ENCODE measurements at places on chromosomes 2 and 18. TPM values are rescaled to one million over a fixed set of nuclear protein-coding genes. Genes with fewer than 3 reads are reported as not detected.

DNA sequence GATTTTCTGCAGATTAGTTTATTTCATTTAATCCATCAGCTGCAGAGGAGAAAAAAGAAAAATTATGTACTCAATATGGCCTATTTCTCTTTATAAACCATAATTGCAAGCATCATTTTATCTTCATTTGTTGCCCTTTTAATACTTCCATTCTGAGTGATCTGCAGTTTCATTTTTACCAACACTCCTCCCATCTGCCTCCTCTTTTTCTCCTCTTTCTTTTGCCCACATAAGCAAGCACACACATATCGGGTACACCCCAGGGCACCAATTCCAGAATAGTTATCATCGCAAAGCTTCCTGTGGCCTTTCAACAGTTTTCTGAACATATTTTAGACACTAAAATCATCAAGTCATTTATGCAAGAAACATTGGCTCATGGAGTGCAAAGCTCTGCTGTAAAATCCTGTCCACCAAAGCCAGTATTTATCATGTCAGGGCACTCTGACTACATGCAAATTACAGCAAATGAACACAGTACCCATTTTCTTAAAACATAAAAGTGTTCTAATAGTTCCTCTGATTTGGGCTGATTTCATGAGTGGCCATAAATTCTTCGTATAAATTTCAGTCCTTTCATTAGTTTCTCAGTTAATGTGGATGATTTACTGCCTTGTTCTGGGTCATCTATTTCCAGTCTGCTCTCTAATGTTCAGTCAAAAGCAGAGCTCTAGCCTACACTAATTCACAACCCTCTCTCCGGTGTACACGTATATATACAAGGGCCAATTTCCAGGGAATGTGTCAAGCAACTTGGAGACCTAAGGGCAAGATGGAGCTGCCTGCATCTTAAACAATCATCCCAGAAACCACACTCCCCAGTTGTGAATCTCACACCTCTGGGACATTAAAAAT, 281.3 kb downstream of the STK39 start:
- DNase-seq = no peak
- no peaks in the 10 kb centered on the region for H3K27me3 ChIP-seq
- peaks cover 28% of the 10 kb centered on the region for H3K36me3 ChIP-seq
- no peak overlapping the region for H3K27ac ChIP-seq
- no peak overlapping the region for H3K4me3 ChIP-seq

GRCh38 chr2:205609113-205609512, 73.2 kb upstream of the NRP2 start:
- H3K36me3 ChIP-seq = no peaks in the 10 kb centered on the region
- H3K27ac ChIP-seq = no peak overlapping the region
- peaks cover 3% of the 10 kb centered on the region for H3K4me1 ChIP-seq
- H3K27me3 ChIP-seq = peaks cover 7% of the 10 kb centered on the region

Gene SERPINB4
- total RNA-seq = not detected

Gene KCNJ3
- not detected for total RNA-seq

DNA sequence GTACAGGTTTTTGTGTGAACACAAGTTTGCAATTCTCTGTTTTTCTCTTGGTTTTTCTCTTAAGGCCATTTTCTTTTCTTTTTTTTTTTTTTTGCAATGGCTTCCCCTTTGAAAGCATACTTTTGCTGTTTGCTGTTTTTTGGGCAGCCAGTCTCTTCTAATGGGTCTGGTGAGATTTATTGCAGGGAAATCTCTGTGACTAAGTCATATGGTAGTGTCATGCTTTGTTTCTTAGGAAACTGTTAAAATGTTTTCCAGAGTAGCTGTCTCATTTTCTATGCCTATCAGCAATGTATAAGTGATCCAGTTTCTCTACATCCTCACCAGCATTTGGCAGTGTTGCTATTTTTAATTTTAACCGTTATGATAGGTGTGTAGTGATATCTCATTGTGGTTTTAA, 27.9 kb upstream of the CDCA7 start:
- H3K4me1 ChIP-seq = no peaks in the 10 kb centered on the region
- DNase-seq = no peak
- H3K27ac ChIP-seq = no peak overlapping the region
- no peak overlapping the region for H3K4me3 ChIP-seq
- no peaks in the 10 kb centered on the region for H3K36me3 ChIP-seq

GRCh38 chr2:234691214-234691575, 194.3 kb upstream of the ARL4C start:
- peaks cover 15% of the 10 kb centered on the region for H3K27me3 ChIP-seq
- no peaks in the 10 kb centered on the region for H3K4me1 ChIP-seq
- no peaks in the 10 kb centered on the region for H3K36me3 ChIP-seq
- DNase-seq = no peak

GRCh38 chr2:226076529-226076928, 677.0 kb downstream of the NYAP2 start:
- DNase-seq = no peak
- no peak overlapping the region for H3K4me3 ChIP-seq
- no peak overlapping the region for H3K27ac ChIP-seq
- H3K36me3 ChIP-seq = no peaks in the 10 kb centered on the region
- no peaks in the 10 kb centered on the region for H3K27me3 ChIP-seq

Gene ESPNL
- total RNA-seq = not detected

GRCh38 chr2:241802421-241803318, 6.3 kb upstream of the NEU4 start:
- no peak for DNase-seq
- no peaks in the 10 kb centered on the region for H3K36me3 ChIP-seq
- H3K4me1 ChIP-seq = peaks cover 21% of the 10 kb centered on the region
- no peaks in the 10 kb centered on the region for H3K27me3 ChIP-seq
- H3K4me3 ChIP-seq = peak overlapping the region; percentile 46

- no peaks in the 10 kb centered on the region for H3K27me3 ChIP-seq
- H3K4me3 ChIP-seq = no peak overlapping the region
- no peak overlapping the region for H3K27ac ChIP-seq
- no peak for DNase-seq
Observed at GRCh38 chr2:63424329-63425078, 163.8 kb downstream of the WDPCP start.

- no peaks in the 10 kb centered on the region for H3K4me1 ChIP-seq
- DNase-seq = no peak
- peaks cover 15% of the 10 kb centered on the region for H3K27me3 ChIP-seq
- H3K36me3 ChIP-seq = no peaks in the 10 kb centered on the region
- H3K27ac ChIP-seq = no peak overlapping the region
Observed at GRCh38 chr2:232473467-232473890, 14.2 kb downstream of the ECEL1 start.

DNA sequence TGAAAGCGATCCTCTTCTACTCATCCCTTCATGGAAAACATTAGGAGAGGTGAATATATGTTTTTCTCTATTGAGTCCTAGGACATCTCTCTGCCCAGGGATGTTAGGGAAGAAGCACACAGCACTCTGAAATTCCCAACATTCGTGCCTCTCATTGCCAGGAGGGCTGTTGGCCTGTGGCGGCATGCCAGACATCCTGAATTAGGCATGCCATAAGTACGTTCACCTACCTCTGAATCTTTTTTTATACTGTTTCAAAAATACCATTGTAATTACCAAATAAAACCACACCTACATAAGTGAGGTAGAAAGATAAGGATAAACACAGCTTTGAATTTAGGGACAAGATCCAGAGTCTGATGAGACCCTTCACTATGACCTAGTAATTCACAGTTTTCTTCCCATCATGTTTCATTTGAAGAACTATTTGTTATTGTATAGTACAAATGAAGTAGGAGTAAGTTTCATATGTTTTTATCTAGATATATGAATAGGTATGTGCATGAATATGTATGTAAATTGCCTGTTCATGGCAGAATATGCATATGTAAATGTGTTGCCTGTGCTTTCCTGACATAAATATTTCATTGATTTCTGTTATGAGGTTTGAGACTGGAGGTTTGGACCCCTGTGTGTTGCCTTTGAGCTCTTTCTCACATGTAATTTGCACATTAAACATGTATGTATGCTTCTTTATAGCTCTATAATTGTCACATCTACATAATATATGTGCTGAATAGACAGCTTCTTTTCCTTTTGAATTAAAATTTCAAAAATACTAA, 66.6 kb upstream of the STAM2 start:
- peaks cover under 1% of the 10 kb centered on the region for H3K27me3 ChIP-seq
- H3K4me1 ChIP-seq = no peaks in the 10 kb centered on the region
- DNase-seq = no peak
- no peak overlapping the region for H3K27ac ChIP-seq

DNA sequence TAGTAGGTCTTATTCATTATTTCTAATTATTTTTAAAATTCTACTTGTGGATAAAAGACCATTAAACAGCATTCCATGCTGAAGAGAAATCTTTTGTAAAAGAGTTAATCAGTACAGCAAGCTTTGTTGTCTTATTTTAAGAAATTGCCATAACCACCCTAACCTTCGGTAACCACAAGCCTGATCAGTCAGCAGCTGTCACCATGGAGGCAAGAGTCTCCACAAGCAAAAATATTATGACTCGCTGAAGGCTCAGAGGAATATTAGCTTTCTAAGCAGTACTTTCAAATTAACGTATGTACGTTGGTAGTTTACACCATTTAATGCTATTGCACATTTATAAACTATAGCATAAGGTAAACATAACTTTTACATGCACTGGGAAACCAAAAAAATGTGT, 650.5 kb upstream of the LINC00305 start:
- H3K27ac ChIP-seq = no peak overlapping the region
- H3K36me3 ChIP-seq = no peaks in the 10 kb centered on the region
- no peak overlapping the region for H3K4me3 ChIP-seq
- H3K27me3 ChIP-seq = no peaks in the 10 kb centered on the region
- H3K4me1 ChIP-seq = no peaks in the 10 kb centered on the region

DNA sequence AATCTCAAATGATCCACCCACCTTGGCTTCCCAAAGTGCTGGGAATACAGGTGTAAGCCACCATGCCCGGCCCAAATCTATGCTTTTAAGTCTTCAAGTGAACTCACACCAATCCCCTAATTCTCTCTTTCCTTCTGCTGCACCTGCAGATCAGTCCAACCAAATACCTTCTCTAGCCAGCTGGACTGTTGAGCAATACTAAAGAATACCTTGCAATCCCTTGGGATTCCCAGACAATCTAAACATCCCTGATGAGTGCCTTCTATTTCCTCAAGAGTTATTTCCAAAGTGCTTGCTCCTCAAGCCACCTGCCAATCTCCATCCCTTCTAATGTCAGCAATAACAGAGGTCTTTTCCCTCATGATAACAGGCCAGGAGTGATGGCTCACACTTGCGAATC, 48.6 kb downstream of the SF3B1 start:
- H3K4me3 ChIP-seq = no peak overlapping the region
- peaks cover 2% of the 10 kb centered on the region for H3K4me1 ChIP-seq
- H3K27me3 ChIP-seq = no peaks in the 10 kb centered on the region
- H3K36me3 ChIP-seq = peaks cover 5% of the 10 kb centered on the region

Gene IL18R1
- 7.6 TPM for total RNA-seq

Gene TRAK2
- total RNA-seq = 35.6 TPM

Gene ADCYAP1
- total RNA-seq = not detected
